ENCODE measurements at places on chromosomes 12 and 14. TPM values are rescaled to one million over a fixed set of nuclear protein-coding genes. Genes with fewer than 3 reads are reported as not detected.

The KRT85 gene
- not detected for total RNA-seq

DNA sequence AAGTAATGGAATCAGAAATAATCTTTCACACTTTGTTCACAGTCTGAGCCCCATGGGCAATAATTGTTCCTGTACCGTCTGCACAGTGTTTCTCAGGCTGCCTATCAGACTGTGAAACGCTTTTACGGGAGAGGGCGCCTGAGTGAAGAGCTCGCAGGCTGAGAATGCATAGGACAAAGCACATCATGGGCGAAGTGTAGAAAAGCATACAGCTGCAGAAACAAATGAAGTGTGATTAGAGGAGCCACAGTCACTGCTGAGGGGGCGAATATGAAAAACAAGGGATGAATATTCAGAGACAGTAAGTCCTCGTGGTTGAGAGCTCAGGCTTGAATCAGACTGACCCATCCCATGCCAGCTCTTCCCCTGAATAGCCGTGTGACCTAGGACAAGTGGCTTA, 438.4 kb upstream of the DCN start:
- no peak overlapping the region for H3K4me3 ChIP-seq
- DNase-seq = no peak
- no peaks in the 10 kb centered on the region for H3K4me1 ChIP-seq
- H3K27me3 ChIP-seq = no peaks in the 10 kb centered on the region

DNA sequence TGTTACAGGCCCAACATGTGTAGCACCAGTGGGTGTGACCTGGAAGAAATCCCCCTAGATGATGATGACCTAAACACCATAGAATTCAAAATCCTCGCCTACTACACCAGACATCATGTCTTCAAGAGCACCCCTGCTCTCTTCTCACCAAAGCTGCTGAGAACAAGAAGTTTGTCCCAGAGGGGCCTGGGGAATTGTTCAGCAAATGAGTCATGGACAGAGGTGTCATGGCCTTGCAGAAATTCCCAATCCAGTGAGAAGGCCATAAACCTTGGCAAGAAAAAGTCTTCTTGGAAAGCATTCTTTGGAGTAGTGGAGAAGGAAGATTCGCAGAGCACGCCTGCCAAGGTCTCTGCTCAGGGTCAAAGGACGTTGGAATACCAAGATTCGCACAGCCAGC, 8.6 kb downstream of the BCL2L14 start:
- H3K27me3 ChIP-seq = no peaks in the 10 kb centered on the region
- H3K27ac ChIP-seq = no peak overlapping the region
- H3K4me3 ChIP-seq = no peak overlapping the region
- no peaks in the 10 kb centered on the region for H3K4me1 ChIP-seq
- no peaks in the 10 kb centered on the region for H3K36me3 ChIP-seq

The CREBL2 gene
- total RNA-seq = 56.1 TPM

GRCh38 chr12:6638305-6638704, 2.5 kb upstream of the LPAR5 start:
- no peaks in the 10 kb centered on the region for H3K36me3 ChIP-seq
- H3K4me3 ChIP-seq = no peak overlapping the region
- no peaks in the 10 kb centered on the region for H3K27me3 ChIP-seq
- no peak overlapping the region for H3K27ac ChIP-seq
- DNase-seq = no peak

The APOF gene
- not detected for total RNA-seq

DNA sequence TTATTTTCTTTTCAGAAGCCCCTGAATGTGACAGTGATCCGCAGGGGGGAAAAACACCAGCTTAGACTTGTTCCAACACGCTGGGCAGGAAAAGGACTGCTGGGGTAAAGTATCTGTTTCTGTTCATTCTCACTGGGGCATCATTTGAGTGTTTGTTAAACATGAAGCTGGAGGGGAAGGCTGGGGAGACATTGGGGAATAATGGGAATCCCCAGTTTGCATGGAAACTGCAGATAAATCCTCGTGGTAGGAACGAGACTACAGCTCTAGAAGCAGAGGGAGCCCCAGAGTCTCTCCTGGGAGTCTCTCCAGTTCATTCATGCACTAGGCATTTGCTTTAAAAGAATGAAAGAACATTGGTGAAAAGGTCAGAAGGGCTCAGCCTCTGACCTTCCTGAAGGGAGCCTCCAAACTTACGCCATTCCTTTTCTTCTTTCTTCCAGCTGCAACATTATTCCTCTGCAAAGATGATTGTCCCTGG, 2.5 kb upstream of the CFAP251 start:
- H3K4me1 ChIP-seq = peaks cover 3% of the 10 kb centered on the region
- H3K27me3 ChIP-seq = no peaks in the 10 kb centered on the region
- peaks cover 74% of the 10 kb centered on the region for H3K36me3 ChIP-seq
- H3K4me3 ChIP-seq = no peak overlapping the region
- no peak for DNase-seq
- no peak overlapping the region for H3K27ac ChIP-seq

DNA sequence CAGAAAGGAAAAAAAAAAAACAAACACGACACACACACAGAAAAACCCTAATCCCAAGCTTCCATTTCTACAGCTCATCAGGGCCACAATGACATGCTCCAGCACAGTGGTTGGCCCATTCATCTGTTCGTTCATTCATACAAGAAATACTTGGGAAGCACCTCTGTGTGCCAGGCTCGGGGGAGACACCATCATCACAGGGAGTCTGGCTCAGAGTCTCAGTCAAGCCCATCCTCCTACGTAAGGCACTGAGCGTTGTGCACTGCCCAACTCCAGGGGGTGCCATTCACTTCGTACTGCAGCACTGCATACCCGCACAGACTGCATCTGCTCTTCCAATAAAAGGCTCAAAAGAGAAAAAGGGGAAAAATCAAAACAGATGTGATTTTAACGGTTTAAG, 15.3 kb downstream of the VPS37B start:
- DNase-seq = no peak
- H3K36me3 ChIP-seq = no peaks in the 10 kb centered on the region
- H3K4me1 ChIP-seq = peaks cover 56% of the 10 kb centered on the region
- no peaks in the 10 kb centered on the region for H3K27me3 ChIP-seq

GRCh38 chr14:79721399-79722084, 489.8 kb downstream of the DIO2 start:
- no peaks in the 10 kb centered on the region for H3K27me3 ChIP-seq
- H3K4me3 ChIP-seq = no peak overlapping the region
- no peak for DNase-seq
- H3K36me3 ChIP-seq = no peaks in the 10 kb centered on the region
- no peak overlapping the region for H3K27ac ChIP-seq
- H3K4me1 ChIP-seq = no peaks in the 10 kb centered on the region

- H3K36me3 ChIP-seq = no peaks in the 10 kb centered on the region
- no peaks in the 10 kb centered on the region for H3K4me1 ChIP-seq
- no peaks in the 10 kb centered on the region for H3K27me3 ChIP-seq
- DNase-seq = no peak
Measured at GRCh38 chr12:59823567-59823966, 227.7 kb downstream of the SLC16A7 start.

DNA sequence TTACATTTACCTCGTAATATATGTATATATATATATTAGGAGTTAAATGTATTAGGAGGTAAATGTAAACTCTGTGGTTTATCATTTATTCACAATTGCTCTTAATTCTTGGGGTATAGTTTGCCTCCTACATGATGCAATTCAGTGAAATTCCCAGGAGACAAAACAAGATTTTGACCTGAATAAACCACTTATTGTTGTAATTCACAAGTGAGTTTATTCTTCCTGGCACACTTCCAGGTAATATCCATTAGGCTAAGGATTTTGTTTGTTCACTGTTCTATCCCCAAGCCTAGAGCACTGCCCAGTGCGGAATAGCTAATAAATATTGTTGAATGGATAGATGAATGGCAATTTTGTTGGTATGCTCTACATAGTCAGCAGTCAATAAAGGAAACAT, 3.0 kb downstream of the SMIM10L1 start:
- no peaks in the 10 kb centered on the region for H3K27me3 ChIP-seq
- no peak overlapping the region for H3K4me3 ChIP-seq
- DNase-seq = no peak
- H3K36me3 ChIP-seq = peaks cover 4% of the 10 kb centered on the region

DNA sequence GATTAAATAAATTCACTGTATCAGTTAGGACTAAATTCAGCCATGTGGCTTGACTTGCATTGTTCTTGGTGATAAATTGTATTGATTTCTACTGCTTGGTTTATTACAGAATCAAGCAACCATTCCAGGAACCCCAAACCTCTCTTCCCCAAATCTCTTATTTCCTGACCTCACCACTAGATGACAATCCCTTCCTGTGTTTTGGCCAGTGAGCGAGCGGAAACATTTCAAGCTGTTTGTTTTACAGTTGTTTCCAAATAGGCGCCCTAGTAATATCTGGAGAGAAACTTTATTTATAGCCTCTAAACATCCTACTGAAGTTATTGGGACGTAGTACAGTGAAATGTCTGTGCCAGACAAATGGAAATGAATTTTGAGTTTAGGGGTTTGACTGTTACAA, 161.1 kb downstream of the SNAPC1 start:
- H3K4me3 ChIP-seq = no peak overlapping the region
- DNase-seq = no peak
- no peaks in the 10 kb centered on the region for H3K27me3 ChIP-seq
- no peak overlapping the region for H3K27ac ChIP-seq

DNA sequence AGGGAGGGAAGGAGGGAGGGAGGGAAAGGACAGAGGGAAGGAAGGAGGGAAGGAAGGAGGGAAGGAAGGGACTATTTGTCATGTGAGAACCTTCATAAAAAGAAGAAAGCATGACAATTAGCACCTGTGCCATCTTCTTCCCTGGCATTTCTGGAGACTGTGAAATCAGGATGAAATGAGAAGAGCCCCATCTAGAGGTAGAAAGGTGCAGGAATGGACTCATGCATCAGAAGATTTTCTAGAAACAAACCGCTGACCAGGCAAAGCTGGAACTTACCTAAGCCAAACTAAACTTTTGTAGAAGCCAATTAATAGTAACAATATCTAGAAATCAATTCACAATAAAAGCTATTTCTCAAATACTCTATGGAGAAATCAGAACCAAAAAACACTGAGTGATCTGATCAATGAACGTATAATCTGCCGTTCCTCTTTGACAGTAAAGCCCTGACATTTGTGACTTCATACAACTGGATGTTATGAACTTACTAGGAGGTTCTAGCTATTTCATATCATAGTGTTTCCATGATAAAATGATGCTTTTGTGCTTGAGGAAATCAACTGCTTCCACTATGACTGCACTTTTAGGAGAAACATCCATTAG, 24.4 kb upstream of the CRACR2A start:
- no peaks in the 10 kb centered on the region for H3K4me1 ChIP-seq
- no peaks in the 10 kb centered on the region for H3K27me3 ChIP-seq
- no peak for DNase-seq
- no peaks in the 10 kb centered on the region for H3K36me3 ChIP-seq
- no peak overlapping the region for H3K27ac ChIP-seq

- H3K4me3 ChIP-seq = peak overlapping the region; percentile 92
- H3K4me1 ChIP-seq = no peaks in the 10 kb centered on the region
- no peak for DNase-seq
- H3K27ac ChIP-seq = peak overlapping the region; percentile 93
- H3K36me3 ChIP-seq = no peaks in the 10 kb centered on the region
Measured at GRCh38 chr12:82687021-82688011, 610 bp downstream of the TMTC2 start.

The IL22 gene
- not detected for total RNA-seq

- H3K4me3 ChIP-seq = no peak overlapping the region
- no peaks in the 10 kb centered on the region for H3K27me3 ChIP-seq
- no peak overlapping the region for H3K27ac ChIP-seq
- no peak for DNase-seq
- H3K36me3 ChIP-seq = no peaks in the 10 kb centered on the region
Measured at GRCh38 chr14:56159066-56159465, 40.9 kb downstream of the PELI2 start.

DNA sequence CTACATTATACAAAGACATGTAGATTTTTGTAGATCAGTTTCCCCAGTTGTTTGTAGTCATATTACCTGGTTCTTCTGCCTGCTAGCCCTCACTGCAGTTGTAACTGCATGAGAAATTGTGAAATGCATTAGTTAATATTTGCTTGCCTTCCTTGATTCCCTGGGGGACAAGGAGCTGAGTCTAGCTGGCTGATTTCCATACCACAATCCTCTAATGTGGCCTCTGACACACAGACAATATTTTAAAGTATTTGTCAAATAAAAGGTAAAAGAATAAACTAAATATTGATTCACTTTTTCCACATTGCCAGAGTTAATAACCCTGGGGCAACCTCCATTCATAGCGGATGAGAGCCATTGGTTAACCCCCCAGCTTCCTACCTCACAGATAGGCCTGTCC, 128.8 kb upstream of the TMEM132C start:
- H3K36me3 ChIP-seq = no peaks in the 10 kb centered on the region
- no peak overlapping the region for H3K4me3 ChIP-seq
- no peak for DNase-seq
- H3K27me3 ChIP-seq = no peaks in the 10 kb centered on the region
- no peak overlapping the region for H3K27ac ChIP-seq

The CATSPERB gene
- 2.0 TPM for total RNA-seq

DNA sequence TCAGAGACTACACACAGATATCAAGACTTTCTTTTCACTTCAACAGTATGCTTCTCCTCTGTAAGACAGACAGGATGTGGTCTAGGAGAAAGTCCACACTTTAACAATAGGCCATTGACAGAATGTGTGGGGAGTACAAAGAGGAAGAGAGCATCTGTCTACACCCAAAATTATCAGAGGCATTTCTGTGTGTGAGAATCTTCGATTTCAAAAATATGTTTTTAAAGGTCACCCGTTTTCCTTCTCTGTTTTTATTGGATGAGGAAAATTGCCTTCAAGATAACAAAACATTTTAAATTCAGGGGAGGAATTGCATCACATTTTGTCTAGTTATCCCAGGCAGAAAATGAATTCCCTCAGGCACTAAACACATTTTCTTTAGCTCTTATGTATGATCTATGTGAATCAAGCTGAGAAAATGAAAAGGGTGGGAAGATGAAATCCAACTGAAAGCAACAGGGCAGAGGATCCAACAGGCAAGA, 16.4 kb downstream of the NAV3 start:
- H3K27ac ChIP-seq = no peak overlapping the region
- H3K36me3 ChIP-seq = no peaks in the 10 kb centered on the region
- peaks cover 11% of the 10 kb centered on the region for H3K4me1 ChIP-seq
- no peak for DNase-seq
- H3K27me3 ChIP-seq = no peaks in the 10 kb centered on the region

DNA sequence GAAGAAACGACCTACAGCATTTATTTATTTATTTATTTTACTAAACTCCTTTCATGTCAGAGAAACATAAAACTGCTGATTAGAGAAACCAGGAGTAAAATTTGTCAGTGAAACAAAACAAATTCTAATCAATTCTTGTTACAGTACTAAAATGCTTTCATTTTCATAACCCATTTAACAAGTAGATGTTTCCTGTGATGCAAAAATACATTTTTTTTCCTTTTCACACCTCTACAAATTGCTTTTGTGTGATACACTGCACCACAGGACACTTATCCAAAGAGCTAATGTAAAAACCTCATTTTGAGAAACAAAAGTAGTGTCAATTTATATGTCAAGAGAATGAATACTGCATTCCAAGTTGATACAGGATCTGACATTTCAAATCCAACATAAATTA, 155.1 kb downstream of the SYT1 start:
- H3K36me3 ChIP-seq = no peaks in the 10 kb centered on the region
- no peak for DNase-seq
- H3K4me3 ChIP-seq = no peak overlapping the region

DNA sequence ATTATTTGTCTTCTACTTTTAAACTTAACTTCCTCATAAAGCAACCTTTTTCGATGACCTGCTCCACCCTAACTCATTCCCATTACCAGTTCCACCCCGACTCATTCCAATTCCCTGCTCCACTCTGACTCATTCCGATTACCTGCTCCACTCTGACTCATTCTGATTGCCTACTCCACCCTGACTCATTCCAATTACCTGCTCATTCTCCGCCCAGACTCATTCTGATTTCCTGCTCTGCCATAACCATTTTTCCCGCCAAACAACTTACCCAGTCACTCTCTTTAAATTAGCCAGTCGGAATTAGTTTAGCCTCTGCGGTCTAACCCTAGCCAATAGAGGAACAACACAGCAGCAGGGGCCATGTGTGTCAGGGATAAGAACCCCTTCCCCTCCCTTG, 249.1 kb downstream of the DPY19L2 start:
- H3K4me1 ChIP-seq = no peaks in the 10 kb centered on the region
- no peak overlapping the region for H3K4me3 ChIP-seq
